Endothelial cell (in vitro differentiated cells): ENCODE measurements at places on chromosomes 12 and 14.

DNA sequence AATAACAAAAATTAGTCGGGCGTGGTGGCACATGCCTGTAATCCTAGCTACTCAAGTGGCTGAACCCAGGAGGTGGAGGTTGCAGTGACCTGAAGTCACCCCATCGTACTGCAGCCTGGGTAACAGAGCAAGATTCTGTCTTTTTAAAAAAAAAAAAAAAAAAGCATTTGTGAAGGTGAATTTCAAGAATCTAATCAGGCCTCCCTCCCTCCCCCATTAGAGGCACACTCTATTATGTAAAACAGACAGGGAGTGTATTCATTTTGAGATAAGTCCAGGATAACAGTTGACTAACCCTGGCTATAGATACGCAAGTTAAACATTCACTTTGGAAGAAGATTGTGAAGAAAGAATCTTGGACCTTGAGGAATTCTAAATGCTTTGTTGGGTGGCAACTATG, 2.9 kb downstream of the RESF1 start:
- H3K36me3 ChIP-seq: peaks cover 58% of the 10 kb centered on the region
- peak overlapping the region; percentile 48 for H3K4me3 ChIP-seq
- no peak overlapping the region for H3K27ac ChIP-seq

- H3K4me1 ChIP-seq: peaks cover 8% of the 10 kb centered on the region
- peaks cover 8% of the 10 kb centered on the region for H3K36me3 ChIP-seq
Observed at GRCh38 chr14:88323523-88324199, 592 bp upstream of the KCNK10 start.

GRCh38 chr14:48584031-48584430, 908.6 kb upstream of the MDGA2 start:
- no peaks in the 10 kb centered on the region for H3K36me3 ChIP-seq
- no peak overlapping the region for H3K4me3 ChIP-seq
- no peak for DNase-seq
- no peak overlapping the region for H3K27ac ChIP-seq

GRCh38 chr12:22231836-22232235, 102.7 kb downstream of the ST8SIA1 start:
- no peak for DNase-seq
- no peaks in the 10 kb centered on the region for H3K36me3 ChIP-seq
- no peak overlapping the region for H3K4me3 ChIP-seq
- no peaks in the 10 kb centered on the region for H3K4me1 ChIP-seq
- H3K27me3 ChIP-seq: no peaks in the 10 kb centered on the region

- H3K4me3 ChIP-seq: no peak overlapping the region
- H3K4me1 ChIP-seq: peaks cover 21% of the 10 kb centered on the region
- H3K27me3 ChIP-seq: peaks cover 4% of the 10 kb centered on the region
- no peak for DNase-seq
- H3K27ac ChIP-seq: no peak overlapping the region
Observed at GRCh38 chr14:94641632-94641955, 29.4 kb downstream of the SERPINA3 start.

DNA sequence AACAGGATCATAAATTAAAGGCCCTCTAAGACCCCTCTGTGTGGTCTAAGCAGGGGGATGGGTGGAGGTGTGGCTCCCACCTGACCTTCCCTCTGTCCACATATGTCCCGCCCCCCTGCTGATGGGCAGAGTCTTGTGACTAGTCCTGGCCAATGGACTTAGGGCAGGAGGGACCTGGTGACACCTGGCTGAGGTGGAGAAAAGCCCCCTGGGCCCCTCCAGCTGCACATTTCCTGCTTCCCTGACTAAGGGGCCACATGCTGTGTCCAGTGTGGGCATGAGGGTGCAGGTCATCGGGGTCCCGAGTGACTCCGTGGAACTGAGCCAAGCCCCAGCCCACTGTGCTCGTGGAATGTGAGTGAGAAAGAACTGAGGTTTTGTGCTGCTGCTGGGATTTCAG, 254.7 kb downstream of the ADGRD1 start:
- no peak overlapping the region for H3K4me3 ChIP-seq
- H3K4me1 ChIP-seq: no peaks in the 10 kb centered on the region
- DNase-seq: no peak
- H3K36me3 ChIP-seq: no peaks in the 10 kb centered on the region
- H3K27ac ChIP-seq: no peak overlapping the region
- H3K27me3 ChIP-seq: peaks cover 2% of the 10 kb centered on the region

- DNase-seq: no peak
- no peak overlapping the region for H3K4me3 ChIP-seq
- peaks cover 26% of the 10 kb centered on the region for H3K4me1 ChIP-seq
- peaks cover 21% of the 10 kb centered on the region for H3K36me3 ChIP-seq
- H3K27ac ChIP-seq: no peak overlapping the region
Observed at GRCh38 chr12:120109570-120110267, 6.8 kb downstream of the RAB35 start.

- peak overlapping the region; percentile 34 for H3K4me3 ChIP-seq
- peaks cover 31% of the 10 kb centered on the region for H3K36me3 ChIP-seq
- peak overlapping the region; percentile 97 for H3K27ac ChIP-seq
- H3K4me1 ChIP-seq: peaks cover 47% of the 10 kb centered on the region
- no peak for DNase-seq
- H3K27me3 ChIP-seq: peaks cover 2% of the 10 kb centered on the region
Observed at GRCh38 chr12:14952299-14952921, 9.0 kb downstream of the ARHGDIB start.

- DNase-seq: no peak
- no peak overlapping the region for H3K4me3 ChIP-seq
- H3K4me1 ChIP-seq: peaks cover 41% of the 10 kb centered on the region
- H3K36me3 ChIP-seq: no peaks in the 10 kb centered on the region
- H3K27ac ChIP-seq: no peak overlapping the region
Observed at GRCh38 chr12:89208661-89209096, 143.6 kb downstream of the DUSP6 start.

- no peaks in the 10 kb centered on the region for H3K36me3 ChIP-seq
- H3K27me3 ChIP-seq: no peaks in the 10 kb centered on the region
- no peak for DNase-seq
- no peak overlapping the region for H3K27ac ChIP-seq
- H3K4me1 ChIP-seq: no peaks in the 10 kb centered on the region
Observed at GRCh38 chr12:90091809-90092208, 383.2 kb upstream of the ATP2B1 start.

DNA sequence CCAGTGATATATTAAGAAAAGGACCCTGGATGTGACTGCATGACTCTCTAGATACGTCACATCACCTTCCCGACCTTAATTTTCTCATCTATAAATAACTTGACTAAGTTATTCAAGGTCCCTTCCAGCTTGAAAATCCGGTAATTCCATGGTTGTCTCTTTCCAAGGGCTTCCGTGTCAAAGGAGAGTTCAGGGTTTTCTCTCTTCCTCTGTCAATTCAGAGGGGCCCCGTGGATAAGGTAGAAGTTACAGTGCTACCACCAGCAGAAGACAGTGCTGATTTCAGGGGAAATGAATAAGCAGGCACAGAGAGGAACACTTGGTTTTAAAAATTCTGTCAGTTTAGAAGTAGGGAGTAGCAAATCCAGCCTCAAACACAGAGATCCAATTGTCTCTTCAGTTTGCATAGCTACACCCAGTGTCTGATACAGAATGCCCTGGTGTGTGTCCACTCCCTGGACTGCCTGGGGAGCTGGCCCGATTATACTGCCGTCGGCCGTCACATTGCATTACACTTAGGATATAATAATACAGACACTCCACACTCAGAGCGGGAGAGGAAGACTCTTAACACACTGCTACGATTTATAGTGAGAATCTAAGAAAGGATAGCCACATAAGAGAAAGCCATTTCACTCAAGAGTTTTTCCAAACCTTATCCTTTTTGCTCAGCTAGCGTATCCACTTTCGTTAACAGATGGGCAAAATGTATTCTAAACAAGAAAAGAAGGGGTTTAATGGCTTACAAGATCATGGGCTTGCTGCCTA, 54.7 kb upstream of the GTF2A1 start:
- no peak overlapping the region for H3K4me3 ChIP-seq
- DNase-seq: no peak
- peaks cover 9% of the 10 kb centered on the region for H3K4me1 ChIP-seq
- H3K27me3 ChIP-seq: no peaks in the 10 kb centered on the region
- H3K27ac ChIP-seq: no peak overlapping the region

DNA sequence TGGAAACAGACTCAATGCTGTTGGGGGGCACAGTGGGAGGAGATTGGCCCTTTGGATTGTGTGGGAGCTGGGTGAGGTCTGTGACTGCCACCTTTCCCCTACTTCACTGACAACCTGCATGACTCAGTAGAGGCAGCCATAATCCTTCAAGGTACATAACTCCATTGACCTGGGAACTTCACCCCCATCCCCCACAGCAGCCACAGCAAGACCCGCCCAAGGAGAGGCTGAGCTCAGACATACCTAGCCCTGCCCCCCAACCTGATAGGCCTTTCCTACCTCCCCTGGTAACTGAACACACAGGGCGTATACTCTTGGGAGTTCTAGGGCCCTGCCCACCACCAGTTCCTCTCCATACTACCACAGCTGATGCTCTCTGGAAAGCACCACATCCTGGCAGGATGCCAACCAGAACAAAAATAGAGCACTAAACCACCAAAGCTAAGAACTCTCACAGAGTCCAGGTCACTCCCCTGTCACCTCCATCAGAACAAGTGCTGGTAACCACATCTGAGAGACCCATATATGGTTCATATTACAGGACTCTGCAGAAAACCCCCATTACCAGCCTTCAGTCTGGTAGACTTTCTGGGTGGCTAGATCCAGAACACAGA, 703.9 kb downstream of the FSCB start:
- H3K4me1 ChIP-seq: no peaks in the 10 kb centered on the region
- H3K4me3 ChIP-seq: no peak overlapping the region
- no peak overlapping the region for H3K27ac ChIP-seq
- peaks cover 2% of the 10 kb centered on the region for H3K27me3 ChIP-seq

DNA sequence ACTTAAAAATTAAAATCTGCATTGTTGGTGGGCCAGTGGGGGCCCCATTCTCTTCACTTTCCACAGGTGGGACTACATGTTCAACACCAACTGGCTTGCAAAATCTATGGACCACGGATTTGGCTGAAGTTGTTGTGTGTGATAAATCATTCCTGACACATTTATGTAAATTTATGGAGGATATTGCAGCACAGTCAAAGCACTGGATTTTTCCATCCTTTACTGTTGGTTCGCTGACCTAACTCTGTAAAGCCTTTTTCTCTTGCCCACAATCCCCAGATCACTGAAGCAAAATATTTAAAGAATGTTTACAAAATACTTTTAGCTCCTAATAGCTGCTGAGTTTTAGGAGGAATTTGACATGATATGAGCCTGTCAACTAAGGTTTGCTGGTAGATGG, 219.7 kb upstream of the PRICKLE1 start:
- H3K4me3 ChIP-seq: no peak overlapping the region
- H3K36me3 ChIP-seq: no peaks in the 10 kb centered on the region
- H3K27ac ChIP-seq: no peak overlapping the region
- H3K27me3 ChIP-seq: peaks cover 1% of the 10 kb centered on the region
- peaks cover 6% of the 10 kb centered on the region for H3K4me1 ChIP-seq
- DNase-seq: no peak
